ENCODE measurements at places on chromosomes 1 and 21.

DNA sequence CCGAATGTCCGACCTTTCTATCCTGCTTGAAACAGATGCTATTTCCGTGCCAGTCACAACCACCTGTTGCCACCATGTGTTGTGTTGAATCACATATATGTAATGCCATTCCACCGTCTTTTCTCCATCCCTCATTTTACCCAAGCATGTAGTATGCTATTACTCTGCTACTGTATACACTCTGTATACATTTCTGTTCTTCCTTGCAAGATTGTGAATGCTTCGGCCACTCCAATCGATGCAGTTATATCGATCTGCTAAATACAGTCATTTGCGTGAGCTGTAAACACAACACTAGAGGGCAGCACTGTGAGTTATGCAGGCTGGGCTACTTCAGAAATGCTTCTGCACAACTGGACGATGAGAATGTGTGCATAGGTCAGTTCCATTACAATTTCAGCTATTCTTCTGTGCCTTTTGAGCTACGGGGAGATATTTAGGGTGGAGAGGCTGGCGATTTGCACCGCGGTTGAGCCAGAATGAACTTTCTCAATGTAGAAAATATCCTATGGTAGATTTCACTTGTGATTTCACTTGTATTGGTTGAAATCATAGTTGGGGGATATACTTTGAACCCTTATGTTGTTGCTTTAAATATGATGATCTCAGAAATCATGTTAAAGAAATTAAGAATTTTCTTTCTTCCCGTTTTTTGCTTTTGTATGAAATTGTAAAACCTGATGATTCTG lies 289.8 kb downstream of the NTNG1 start:
- DNase-seq, result peak; percentile 42

DNA sequence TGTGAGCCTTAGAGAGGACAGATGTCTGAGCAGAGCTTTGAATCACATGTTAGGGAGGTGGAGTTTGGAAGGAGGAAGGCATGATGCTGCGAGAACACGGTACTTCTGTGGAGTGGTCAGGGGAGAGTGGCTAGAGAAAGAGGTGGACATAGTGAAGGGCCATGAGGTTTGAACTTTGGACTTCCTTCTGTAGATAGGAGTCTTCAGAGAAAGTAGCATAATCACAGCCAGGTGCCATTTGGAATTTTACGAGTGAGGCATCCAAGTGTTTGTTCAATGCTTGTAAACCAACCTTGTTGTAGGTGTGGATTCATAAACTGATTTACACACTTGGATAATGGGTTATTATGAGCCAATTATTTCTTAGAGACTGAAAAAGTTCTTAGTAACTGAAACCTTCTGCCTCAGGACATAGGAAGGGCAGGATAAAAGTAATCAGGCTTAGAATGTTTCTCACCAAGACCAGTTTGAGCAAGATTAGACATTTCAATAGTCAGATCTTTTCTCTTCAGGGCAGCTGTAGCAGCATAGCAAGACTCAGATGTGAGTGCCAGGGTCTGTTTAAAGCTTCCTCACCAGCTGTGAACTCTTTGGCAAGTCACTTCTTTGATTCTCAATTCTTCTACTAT lies 83.5 kb upstream of the HMCN1 start:
- DNase-seq, result no peak

GRCh38 chr1:163035446-163036249 lies 33.5 kb upstream of the RGS4 start:
- peak; percentile 97 for DNase-seq

DNA sequence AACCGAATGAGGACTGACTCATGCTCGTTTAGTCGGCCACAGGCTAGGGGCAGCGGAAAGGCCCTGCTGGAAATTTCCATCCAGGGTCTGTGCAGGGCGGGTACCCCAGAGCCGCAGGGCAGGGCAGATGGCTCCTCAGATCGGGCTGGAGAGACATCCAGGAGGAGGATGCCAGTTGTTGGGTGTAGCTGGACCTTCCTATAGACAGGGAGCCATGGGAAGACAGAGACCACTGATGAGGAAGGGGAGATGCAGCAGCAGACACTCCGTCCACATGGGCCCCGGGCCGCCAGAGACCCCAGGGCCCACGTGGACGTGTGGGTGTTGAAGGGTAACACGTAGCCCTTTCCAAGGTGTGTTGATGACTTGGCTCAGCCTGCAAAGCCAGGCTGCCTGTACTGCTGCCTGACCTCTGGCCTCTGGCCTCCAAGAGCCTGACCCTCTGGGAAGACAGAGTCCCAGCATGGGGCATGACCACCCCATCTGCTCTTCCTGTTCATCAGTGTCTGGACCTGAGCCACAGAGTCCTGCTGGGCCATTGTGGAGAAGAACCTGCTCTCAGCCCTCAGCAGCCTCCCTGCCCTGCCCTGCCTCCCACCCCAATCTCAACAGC lies 4.8 kb downstream of the GNG4 start:
- DNase-seq, result no peak

DNA sequence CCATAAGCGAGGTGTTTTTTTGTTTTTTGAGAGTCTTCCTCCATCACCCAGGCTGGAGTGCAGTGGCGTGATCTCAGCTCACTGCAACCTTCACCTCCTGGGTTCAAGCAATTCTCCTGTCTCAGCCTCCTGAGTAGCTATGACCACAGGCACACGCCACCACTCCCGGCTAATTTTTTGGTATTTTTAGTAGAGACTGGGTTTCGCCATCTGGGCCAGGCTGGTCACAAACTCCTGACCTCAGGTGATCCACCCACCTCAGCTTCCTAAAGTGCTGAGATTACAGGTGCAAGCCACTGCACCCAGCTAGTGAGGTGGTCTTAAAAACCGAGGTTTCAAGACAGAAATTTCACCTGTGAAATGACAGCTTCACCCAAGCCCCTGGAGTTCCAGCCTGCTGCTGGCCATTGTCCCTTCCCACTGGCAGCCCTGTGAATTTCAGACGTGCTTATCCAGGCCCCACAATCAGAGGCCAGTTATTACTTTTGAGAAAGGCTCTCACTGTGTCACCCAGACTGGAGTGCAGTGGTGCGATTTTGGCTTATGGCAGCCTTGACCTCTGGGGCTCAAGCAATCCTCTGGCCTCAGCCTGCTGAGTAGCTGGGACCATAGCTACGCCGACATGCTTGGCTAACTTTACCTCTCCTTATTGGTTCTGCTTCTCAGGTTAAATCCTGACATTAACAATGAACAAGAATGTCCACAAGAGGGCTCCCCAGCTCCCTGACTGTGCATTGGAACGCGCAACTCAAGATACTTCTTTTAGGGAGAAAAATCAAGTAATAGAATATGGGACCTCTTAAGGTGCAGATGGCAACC lies 19.4 kb downstream of the ENO1 start:
- DNase-seq, result peak; percentile 75

- DNase-seq, result no peak
These were observed 29.4 kb upstream of the GNG4 start for GRCh38 chr1:235679005-235679404.

GRCh38 chr1:15308135-15308534 lies 61.1 kb downstream of the FHAD1 start:
- DNase-seq, result no peak

DNA sequence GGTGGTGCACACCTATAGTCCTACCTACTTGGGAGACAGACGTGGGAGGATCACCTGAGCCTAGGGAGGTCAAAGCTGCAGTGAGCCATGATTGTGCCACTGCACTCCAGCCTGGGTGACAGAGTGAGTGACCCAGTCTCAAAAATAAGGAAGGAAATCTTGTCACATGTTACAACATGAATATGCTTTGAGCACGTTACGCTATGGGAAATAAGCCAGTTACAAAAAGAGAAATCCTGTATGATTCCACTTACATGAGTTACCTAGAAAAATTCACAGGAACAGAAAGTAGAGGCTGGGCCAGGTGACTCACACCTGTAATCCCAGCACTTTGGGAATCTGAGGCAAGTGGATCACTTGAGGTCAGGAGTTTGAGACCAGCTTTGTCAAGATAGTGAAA lies 6.7 kb upstream of the PADI6 start:
- no peak for DNase-seq

DNA sequence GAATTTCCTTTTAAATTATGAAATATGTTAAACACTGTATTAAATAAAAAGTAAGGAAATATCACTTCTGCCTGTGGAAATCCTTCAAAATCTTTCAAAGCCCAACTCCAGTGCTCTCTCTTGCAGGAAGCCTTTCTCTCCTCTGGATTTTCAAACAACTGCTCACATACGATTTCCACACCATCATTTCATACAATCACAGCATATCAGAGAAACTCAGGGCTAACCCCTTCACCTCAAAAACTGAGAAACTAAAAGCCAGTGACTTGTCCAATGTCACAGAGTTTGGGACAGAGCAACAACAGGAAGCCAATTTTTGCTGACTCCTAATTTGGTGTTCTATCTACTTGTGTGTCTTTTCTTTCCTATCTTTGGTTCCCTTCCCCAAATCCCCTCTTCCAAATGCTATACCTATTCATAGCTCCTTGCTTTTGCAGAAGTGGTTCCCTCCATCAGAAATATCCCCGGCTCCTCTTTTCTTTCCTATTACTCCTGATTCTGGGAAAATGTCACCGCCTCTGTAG lies 12.4 kb upstream of the TAL1 start:
- DNase-seq, result no peak

- peak; percentile 28 for DNase-seq
These were observed 19.1 kb downstream of the RCSD1 start for GRCh38 chr1:167648978-167649744.

DNA sequence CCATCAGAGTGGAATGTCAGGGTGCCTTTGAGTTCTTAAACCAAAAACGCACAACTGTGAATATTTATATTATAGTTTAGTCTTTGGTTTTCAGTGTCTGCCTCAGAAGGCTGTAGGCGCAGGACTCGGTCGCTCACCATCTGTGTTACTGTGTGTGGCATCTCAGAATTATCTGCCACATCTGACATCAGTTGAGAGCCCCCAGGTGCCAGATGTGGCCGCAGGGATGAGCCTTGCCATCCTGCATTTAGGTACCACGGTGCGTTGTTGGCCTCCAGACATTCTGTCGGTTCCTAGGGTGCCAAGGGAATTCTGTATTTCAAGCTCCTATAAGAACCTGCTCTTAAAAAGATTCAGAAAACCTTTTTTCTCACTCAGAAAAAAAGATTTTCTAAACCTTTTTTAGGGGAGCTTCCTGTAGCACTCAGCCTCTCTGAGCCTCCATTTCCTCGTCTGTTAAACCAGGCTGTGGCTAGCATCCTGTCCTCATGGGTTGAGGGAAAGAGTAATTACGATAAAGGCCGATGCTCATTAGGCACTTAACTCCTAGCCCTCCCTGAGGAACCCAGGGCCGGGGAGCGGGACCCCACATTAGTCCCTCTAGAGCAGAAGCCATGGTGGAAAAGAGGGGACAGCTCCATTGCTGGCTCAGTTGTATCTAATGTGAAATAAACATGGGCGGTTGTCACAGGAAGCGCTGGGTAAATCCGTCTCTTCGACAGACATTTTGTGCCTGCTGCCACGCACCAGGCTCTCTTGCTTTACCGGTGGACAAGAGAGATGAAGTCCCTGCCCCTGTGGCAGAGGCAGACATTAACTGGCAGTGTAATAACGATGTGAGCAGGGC lies 70.2 kb upstream of the MORC3 start:
- DNase-seq, result no peak

DNA sequence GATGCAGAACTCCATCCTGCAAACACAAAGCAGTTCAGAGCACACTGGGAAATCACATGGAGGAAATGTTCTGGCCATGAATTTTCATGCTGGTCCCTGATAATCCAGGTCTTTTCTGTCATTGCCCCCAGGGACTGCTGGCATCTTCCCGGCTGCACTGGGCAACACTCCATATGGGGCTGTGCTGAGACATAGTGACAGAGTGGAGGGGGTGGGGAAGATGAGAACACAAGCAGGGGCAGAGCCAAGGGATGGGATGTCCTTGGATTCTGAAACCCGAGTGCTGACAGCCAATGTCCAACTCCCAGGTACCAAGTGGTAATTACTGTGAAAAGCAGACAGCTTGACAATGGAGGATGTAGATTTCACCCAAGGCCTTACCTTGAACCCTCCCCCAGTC lies 185.7 kb downstream of the HIVEP3 start:
- no peak for DNase-seq

- DNase-seq, result no peak
These were observed at the start of gene KRTAP20-1 for GRCh38 chr21:30616125-30616524. TSS of gene KRTAP20-1 (plus strand) at chr21:30616425. CDS start at chr21:30616455, 30 bp downstream.

DNA sequence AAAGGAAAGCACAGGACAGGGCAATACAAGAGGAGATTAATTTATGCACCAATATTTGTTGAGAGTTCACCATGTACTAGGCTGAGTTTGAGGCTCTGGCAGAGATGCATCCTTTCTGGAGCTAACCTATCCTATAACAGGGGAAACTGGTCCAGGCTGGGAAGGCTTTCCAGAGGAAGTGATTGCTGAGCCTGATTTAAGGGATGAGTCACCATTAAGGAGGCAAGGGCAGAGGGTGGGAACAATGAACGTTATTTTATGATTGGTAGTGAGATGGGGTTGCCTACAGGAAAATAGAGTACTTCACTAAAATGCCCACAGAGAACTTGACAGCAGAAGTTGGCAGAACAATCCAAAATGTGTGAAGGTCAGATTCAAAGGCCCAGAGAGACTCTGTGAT lies 141.4 kb downstream of the PLPP3 start:
- DNase-seq, result peak; percentile 26

DNA sequence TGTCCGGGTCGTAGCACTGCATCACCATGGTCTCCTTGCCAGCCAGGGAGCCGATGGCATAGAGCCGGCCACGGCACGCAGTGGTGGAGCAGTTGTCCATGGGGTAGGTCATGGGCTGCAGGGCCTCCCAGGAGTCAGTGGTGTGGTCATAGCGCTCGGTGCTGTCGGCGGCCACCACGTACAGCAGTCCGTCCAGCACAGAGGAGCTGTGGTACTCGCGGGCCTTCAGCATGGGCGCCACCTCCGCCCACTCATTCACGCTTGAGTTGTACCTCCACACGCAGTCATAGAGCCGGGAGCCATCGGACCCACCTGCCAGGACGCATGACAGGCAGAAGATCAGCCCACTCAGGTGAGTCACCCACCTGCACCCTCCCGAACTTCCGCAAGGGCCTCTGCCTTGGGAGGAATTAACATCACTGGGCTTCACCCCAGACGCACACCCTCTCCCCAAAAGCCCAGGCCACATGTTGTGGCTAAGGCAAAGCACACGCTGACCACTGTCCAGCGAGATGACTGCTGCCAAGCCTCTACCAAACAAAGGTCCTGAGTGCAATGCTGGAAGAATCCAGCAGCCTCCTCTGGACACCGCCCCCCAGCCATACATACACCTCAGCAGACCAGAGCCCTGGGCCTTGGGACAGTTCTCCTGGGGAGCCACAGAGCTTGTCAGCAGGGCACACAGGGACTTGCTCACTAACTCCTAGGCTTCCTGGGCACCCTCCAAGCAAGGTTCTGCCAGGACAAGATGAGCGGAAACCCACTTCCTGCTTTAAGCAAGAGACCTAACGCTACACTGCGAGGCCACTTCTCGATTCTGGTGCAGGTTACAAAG lies 3.3 kb downstream of the KLHL21 start:
- no peak for DNase-seq

DNA sequence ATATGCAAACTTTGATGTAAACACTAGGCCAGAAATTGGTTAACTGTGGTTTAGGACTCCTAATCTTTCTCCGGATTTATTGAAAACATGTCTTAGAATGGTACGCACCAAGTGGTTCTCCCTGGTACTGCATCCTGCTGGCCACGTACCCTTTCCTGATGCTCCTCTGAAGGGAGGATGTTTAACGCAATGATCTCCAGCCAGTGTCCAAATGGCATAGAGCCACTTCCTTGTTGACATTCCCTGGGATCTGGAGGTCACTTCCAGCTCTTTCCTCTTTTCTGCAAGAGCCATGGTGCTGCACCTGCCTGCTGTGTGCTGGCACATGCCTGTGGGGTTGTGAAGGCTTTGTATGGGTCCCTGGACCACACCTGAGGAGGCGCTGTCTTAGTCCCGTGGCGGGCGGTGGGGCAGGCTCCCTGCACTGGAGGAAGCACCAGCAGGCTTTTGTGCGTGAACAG lies 53.9 kb downstream of the GALNT2 start:
- peak; percentile 46 for DNase-seq

GRCh38 chr1:89262643-89263042 lies 10.0 kb downstream of the GBP5 start:
- DNase-seq, result peak; percentile 72
